ENCODE measurements at places on chromosomes 3 and 15.

DNA sequence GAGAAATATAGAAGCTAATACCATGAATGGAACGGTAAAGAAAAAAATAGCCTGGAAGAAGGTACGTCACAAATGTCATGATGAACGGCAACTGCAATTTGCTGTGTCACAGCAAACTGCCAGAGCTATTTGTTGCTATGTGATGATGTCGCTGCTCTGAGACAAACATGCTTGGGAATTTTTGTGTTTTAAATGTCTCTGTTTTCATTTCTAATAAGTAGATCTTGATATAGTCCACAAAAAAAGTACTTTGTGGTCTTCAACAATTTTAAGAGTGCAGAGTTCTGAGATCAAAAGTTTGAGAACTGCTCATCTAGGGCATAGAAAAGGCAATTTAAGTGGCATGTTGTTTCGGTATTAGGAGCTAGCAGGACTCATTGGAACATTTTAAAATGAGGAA, 4.3 kb upstream of the NR1D2 start:
- no peak for DNase-seq

GRCh38 chr3:127365163-127365798, 77.4 kb upstream of the PRR20G start:
- DNase-seq = no peak

- no peak for DNase-seq
These were observed 325.8 kb downstream of the KCNH8 start for GRCh38 chr3:19473971-19474580.

GRCh38 chr3:171558188-171558696, 98.0 kb upstream of the TNIK start:
- no peak for DNase-seq

- DNase-seq = no peak
These were observed 159.8 kb upstream of the MITF start for GRCh38 chr3:69579306-69580041.

- no peak for DNase-seq
These were observed 113.6 kb upstream of the SNTN start for GRCh38 chr3:63538919-63539318.

GRCh38 chr15:67564021-67564967, 21.8 kb downstream of the MAP2K5 start:
- no peak for DNase-seq

GRCh38 chr3:115843206-115843605, 219.9 kb downstream of the GAP43 start:
- DNase-seq = no peak

DNA sequence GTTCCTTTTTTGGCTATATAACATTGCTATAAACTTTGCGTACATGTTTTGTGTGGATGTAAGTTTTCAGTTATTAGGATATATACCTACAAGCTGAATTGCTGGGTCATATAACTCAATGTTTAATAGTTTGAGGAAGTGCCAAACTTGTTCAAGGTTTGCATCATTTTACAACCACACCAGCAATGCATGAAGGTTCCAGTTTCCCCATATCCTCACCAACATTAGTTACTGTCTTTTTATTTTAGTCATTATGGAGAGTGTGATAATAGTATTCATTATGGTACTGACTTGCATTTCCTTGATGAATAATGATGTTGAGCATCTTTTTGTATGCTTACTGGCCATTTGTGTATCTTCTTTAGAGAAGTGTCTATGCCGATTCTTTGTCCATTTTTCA, 112.3 kb downstream of the NR1I2 start:
- no peak for DNase-seq

- DNase-seq = no peak
These were observed 230.4 kb upstream of the WNT5A start for GRCh38 chr3:55717481-55717880.

DNA sequence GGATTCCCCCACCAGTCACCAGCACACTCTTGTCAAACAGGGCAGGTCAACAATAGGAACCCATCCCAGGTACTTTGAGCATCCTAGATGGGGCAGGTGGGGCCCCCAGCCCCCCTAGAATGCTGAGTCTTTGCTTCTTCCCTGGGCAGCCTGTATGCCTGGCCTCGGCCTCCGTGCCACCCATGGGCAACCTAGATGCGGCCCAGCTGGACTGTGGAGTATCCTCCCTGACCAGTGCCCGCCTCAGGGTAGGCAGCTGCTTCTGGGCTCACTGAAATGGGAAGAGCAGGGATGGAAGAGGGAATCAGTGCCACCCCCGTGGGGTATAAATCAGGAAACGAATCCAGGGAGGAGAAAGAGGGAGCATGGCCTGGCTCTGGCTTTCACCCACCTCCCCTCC, 10.9 kb downstream of the DNAH1 start:
- DNase-seq = no peak

DNA sequence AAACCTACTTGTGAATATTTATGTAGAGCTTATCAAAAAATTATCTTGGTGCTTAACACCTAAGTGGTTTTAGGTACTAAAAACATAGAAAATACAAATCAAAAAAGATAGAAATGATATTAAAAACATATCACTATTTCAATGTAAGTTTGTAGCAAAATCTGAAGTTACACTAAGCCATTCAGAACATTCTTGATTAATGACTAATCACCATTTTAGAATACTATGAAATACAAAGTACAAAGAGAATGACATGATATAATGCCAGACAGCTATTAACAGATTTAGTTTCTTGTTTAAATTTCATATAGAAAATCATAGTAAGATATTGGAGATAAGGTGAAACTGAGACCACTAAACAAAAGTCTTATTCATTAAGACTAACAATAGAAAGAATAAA, 169.7 kb upstream of the AGTR1 start:
- no peak for DNase-seq

GRCh38 chr15:49674370-49674769, 53.5 kb downstream of the DTWD1 start:
- DNase-seq = no peak

GRCh38 chr15:45169608-45170480, 17.9 kb downstream of the SHF start:
- DNase-seq = no peak

DNA sequence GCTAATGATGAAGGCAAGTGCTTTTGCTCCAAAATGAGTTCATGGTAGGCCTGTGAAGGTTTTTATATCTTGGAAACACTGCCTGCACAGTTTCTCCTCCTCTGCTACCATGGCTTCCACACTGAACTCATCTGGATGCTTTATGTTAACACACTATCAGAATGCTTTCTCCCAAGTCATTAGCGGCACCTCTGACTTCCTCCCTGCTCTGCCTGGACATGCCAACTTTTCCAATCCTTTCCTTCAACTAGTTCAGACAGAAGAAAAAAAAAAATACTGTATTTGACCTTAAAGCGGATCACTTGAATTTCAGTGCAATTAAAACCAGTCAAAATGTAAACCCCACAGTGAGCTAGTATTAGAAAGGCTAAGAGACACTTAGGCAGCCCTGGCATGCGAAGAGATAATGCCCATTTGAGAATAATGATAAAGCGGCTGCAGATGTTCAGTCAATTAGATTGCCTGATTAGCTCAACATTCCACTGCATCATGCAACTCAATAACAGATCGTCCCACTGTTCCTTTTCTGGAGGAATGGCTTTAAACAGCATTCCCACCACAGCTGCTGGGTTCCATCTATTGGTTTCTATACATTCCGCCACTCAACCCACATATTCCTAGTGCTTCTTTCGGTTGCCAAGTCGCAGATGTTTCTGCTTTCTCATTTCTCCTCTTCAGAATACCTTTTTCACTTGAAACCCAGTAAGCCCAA, 51.7 kb downstream of the CNTN3 start:
- DNase-seq = no peak

GRCh38 chr3:71803248-71803647, 18.3 kb upstream of the PROK2 start:
- no peak for DNase-seq

DNA sequence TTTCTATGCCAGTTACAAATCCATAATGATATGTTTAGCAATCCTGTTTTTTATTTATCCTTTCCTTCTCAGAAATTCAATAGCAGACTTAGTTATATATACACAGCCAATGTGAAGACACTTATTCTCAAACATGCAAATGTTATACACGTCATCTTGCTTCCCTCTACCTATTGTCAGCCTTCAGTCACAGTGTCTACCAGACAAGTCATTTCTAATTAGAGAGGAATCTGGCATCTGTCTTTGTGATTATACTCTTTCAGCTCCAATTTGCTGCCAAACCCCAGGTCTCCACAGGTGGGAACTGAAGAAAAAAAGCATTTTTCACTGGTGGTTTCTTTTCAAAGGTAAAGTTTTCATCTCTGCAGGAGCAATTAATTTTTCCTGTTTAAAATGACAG, 793.1 kb downstream of the AGBL1 start:
- no peak for DNase-seq

DNA sequence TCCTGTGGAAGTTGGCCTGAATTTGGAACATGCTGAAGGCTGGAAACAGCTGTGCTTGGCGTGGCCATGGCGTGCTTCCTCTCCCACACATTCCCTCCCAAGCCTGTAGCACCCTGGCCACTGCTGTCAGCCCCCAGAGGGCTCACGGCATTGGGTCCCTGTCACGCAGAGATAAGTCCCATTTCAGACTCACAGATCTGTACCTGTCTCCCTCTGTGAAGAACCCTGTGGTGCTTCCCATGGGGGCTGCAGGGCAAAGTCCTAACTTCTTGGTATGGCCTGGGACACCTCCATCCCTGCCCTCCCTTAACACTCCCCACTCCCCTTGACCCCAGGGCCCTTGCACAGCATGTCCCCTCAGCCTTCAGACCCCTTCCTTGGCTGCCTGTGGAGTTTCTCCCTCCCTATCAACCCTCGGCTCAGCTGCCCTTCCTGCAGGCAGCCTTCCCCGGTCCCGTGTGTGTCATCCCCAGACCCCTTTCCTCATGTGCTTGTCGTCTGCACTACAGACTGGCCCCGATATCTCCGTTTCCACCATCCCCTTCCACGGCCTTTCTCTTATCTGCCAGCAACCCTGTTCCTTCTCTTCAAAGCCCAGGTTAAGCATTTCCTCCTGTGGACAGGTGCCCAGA, 28.6 kb downstream of the ABTB1 start:
- no peak for DNase-seq

DNA sequence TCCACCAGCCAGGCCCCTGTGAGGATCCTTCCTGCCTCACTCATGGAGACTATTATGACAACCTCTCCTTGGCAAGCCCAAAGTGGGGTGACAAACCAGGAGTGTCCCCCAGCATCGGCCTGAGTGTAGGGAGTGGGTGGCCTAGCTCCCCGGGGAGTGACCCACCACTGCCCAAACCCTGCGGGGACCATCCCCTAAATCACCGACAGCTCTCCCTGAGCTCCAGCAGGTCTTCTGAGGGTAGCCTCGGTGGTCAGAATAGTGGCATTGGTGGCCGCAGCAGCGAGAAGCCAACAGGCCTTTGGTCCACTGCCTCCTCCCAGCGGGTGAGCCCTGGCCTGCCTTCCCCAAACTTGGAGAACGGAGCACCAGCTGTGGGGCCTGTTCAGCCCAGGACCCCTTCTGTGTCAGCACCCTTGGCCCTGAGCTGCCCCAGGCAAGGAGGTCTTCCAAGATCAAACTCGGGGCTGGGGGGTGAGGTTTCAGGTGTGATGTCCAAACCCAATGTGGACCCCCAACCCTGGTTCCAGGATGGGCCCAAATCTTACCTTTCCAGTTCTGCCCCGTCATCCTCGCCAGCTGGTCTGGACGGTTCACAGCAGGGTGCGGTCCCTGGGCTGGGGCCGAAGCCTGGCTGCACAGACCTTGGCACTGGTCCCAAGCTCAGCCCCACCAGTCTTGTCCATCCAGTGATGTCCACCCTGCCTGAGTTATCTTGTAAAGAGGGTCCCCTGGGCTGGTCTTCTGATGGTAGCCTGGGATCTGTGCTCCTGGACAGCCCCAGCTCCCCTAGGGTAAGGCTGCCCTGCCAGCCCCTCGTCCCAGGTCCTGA, 1.0 kb downstream of the LIMD1 start:
- no peak for DNase-seq

DNA sequence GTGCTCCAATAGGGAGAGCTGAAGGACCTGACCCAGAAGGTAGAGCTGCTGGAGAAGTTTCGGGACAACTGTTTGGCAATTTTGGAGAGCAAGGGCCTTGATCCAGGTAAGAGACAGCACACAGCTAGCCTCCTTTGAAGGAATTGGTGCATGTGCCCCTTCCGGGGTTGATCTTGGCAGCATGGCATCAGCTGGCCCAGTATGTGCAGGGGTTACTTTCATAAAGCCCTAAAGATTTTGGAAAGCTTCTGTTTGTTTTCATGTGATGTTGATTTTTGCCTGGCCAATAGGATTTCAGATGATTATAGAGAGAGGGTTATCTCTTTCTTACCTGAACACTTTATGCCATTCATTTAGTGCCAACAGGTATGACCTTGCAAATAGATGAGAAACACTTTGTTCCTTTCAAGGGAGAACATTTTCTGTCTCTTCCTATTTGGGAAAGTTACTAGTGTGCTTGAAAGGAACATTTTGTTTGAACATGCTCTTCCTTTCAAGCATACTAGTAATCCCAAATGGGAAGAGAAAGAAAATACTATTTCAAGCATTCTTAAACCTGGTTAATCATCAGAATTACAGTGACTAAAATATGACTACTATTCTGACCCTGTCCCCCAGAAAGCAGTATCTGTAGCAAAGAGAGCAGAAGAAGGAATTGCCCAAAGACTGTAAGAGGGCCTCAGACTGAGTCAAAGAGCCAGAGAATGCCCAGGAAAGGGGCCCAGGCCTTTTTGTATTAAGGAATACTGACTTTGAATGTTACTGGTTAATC, 7.5 kb downstream of the KNSTRN start:
- no peak for DNase-seq

GRCh38 chr3:126050626-126051025, 33.3 kb downstream of the SLC41A3 start:
- DNase-seq = no peak

DNA sequence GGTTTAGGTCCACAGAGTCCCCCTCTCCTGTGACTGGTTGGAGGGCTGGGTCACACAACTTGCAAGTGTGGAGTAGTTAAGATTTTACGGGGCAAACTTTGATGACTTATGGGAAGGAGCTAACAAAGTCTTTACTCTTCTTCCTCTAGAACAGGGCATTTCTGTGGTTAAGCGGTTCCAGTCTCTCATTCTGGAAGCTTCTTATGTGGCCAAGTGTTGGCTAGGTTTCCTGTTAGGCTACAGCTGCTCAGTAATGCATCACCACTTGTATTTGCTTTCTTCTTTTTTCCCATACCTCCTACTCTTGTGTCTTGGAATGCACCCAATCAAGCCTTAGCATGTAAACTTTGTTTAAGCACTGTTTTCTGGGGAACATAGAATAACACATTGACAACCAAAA, 100.6 kb upstream of the PLAAT1 start:
- DNase-seq = no peak

DNA sequence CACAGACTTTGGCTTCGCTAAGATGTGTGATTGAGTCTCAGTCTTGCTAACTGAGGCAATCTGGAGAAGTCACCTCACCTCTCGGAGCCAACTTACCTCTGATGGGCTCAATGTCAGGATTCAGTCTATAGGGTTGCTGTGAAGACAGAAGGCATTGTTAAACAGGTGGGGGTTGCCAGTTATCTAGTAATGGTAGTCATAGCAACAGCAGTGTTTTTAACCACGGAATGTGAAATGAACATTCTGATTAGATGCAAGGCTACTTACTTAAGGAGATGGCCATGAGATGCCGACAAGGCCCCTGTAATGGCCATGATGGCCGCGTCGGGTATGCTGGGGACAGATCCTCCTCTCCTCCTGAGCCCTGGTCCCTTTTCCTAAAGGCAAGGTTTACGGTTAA, 243.1 kb downstream of the GABRG3 start:
- no peak for DNase-seq

Data from activated gamma-delta T cell treated with Interleukin-2 at 50 U/mL for 16 hours (primary cell).